ENCODE measurements at places on chromosomes 7 and 10.

- DNase-seq: no peak
Observed at GRCh38 chr10:130212746-130213145, 76.6 kb downstream of the GLRX3 start.

DNA sequence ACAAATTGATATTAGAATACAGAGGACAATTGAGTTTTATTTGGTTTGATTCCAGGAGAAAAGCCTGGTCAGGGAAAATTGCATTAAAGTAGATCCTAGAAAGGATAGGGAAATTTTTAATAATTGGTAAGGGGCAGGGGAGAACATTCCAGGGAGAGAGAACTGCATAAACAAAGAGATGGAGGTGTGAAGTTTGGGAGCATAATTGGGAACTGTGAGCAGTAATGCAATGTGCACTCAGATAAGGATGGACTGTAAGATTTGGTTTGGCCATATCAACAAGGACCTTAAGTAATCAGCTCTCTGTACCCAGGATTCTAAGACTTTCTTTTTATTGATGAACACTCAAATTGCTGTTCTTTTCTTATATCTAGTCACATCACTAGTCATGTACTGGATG is 41.4 kb downstream of the ZMYND11 start:
- DNase-seq: no peak

DNA sequence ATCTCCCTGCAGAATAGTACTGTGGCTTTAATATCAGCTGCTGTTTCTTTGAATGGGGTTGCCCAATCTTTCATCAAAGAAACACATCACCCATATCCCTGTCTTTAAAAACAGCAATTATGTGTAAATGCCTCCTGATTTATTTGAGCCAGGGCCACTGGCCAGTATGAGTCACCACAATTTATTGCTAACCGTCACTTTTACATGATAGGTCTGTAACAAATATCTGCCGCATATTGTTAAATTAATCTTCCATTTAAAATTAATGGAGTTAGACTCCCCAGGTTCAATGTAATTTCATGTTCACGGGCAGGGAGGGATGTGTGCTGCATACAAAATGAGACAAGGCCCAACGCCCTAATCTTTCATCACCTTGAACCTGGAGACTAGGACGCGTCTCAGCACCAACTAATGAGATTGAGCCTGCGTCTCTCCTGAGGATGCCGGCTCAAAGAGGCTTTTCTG is 673.4 kb downstream of the AUTS2 start:
- peak; percentile 21 for DNase-seq

DNA sequence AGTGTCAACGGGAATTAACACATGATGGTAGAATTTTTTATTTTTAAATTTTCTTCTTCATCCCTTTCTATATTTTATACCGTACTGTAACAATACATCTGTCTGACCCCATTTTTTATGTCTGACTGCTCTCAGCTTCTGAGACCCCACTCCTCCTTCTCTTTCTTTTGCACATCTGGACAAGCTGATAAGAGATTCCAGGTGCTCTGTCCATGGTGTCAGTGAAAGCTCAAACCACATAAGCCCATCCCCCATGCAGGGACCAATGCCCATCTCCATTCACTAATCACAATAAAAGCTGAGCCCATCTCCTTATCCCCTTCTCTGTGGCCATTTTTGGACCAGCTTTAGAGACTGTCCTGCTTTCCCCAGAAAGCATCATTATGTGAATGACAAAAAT is 8.7 kb downstream of the GSDME start:
- no peak for DNase-seq

GRCh38 chr10:391305-391704 is 256.1 kb downstream of the ZMYND11 start:
- no peak for DNase-seq
